ENCODE measurements at places on chromosomes 16 and 17.
A peak's percentile ranks its signal among the peaks of the same experiment; 100 is the strongest.

GRCh38 chr16:86748652-86749051 lies 170.3 kb downstream of the FOXL1 start:
- DNase-seq = no peak

DNA sequence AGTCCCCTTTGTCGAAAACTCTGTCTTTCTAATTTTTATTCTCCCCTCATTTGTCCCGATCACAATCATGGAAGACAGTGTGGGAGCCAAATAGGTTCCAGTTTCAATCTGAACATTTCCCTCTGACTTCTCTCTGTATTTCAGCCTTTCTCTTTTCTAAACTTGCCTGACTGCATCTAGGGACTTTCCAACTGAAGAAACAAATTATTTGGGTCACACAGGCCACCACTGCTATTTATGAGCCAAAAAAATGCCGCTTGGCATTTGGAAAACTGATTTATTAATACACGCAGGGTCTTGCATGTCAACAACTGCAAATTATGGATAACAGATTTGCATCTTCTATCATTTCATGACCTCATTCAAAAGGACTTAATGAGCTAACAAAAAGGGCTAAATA lies 55.2 kb upstream of the ELAC2 start:
- DNase-seq = no peak

DNA sequence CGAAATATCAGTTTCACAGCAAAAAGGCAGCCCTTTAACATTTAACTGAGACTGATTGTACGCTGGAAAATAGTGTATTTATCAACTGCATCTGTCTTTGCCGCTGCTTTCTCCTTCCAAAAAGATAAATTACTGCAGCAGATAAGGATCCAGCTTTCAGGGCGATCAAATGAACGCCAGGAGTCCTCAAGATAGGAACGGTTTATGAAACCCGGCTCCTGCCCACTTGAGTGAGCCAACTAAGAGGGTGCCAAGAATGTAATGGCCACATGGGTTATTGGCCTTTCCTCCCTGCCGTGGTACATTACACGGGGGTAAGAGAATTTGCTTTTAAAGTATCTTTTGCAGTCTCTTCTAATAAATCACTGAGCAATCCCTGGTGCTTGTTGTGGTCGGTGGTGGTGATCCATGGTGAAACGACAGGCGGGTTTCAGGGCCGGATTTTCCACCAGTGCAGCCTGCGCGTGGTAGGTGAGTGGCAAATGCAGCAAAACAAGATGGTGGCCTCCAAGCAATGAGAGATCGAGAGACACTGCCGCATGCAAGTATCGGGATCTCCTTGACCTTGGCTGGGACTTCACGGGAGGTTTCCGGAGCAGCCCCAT lies 67.5 kb upstream of the IRX6 start:
- no peak for DNase-seq

DNA sequence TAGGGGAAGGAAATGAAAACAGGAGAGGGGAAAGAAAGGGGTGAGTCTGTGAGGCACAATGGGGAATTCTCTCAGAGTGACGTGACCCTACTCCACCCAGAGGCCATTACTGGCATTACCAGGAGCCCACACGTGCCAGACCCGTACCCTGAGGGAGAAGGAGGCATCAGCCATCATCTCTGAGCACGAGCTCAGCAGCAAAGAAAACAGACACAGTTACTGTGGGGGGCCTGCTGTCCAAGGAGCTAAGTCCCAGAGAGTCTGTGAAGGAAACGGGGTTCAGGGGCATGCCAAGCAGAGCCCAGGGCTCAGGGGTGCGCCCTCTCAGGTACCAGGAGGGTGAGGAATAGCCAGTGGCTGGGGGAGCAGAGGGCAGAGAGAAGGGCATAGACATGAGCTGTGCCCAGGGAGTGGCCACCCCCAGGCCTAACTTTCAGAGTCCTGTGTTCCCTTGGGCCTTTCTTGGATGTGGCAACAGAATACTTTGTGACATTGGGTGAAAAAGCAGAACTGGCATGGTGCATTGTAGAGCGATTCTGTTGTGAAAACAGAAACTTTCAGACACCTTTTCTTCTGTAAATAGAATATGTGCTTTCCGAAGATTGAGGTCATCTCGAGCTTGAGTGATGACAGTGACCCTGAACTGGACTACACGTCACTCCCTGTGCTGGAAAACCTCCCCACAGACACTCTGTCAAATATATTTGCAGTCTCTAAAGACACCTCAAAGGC lies 11.3 kb downstream of the TAF1C start:
- peak; percentile 35 for DNase-seq

GRCh38 chr17:55351226-55351625 lies 70.4 kb downstream of the MMD start:
- DNase-seq = no peak

DNA sequence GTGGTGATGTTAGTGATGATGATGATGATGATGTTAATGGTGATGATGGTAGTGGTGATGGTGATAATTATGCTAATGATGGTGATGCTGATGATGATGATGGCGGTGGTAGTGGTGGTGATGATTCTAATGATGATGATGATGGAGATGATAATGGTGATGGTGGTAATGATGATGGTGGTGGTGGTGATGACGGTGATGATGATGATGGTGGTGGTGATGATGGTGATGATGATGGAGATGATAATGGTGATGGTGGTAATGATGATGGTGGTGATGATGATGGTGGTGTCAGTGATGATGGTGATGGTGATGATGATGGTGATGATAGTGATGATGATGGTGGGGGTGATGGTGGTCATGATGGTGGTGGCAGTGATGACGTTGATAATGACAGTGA lies 132.5 kb downstream of the DNAH9 start:
- no peak for DNase-seq

- no peak for DNase-seq
Observed at GRCh38 chr17:80751070-80751945, 206.7 kb downstream of the RPTOR start.

DNA sequence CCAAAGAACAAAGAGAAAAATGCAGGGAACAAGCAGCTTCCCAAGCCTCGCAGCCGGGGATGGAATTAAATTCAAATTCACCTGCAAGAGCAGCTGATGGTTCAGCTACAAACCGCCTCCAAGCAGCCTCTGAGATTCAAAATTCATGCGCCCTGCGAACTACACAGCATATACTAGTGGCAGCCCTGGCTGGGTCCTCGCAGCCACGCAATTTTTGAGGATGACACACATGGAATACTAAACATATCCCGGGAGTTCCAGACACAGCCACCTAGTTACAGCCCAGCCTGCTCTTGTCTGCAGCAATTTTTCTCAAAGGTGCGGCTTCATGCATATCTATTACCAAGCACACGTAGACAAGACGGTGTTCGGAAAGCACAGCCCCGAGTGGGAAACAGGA lies 35.9 kb upstream of the KIFC3 start:
- DNase-seq = no peak

DNA sequence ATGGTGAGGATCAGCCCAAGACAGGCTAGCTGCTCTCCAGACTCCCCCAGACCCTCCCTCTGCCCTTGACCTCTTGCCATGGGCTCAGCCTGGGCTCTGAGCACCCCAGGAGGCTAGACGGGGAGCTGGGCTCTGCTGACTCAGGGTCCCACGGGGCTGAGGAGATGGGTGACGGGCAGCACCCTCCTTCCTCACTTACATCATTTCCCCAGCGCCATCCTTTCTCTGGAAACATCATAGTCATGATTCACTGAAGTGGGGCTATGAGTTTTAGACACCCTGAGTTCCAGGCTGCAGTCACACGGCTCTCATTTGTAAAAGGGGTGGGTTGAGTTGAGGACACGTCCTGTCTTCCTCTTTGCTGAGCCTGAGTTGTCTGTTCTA lies 3.0 kb upstream of the ITGAX start:
- no peak for DNase-seq

- peak; percentile 75 for DNase-seq
Observed at GRCh38 chr17:77404812-77405581, 264.2 kb downstream of the SEC14L1 start.

DNA sequence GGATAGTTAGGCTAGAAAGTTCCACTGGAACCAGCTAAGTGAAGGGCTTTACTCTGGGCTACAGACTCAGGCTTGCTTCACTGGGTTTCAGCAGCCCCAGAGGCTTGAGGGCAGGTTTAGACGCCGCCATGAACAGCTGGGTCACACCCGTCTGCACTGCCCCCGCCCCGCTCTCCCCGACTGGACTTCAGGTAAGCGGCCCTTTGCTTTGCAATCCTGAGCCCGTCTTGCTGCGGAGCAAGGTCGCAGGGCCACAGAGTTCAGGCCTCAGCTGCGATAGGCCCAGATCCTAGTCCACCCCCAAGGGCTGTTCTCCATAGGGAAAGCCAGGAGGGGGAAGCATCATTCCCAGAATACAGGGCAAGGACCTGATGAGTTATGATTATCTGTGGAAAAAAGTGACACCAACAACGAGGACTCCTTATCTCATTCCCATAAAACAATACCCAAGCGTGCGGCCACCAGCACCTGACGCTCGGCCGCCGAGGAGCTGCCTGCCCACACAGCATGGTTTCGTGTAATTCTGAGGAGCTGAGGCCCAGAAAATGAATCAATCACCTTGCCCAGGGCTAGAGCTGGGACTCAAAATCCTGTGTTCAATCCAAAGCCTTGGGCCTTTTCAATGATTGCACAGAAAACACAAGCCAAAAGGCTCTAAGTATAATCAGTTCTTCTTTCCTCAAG lies 20.4 kb downstream of the MEAK7 start:
- no peak for DNase-seq

DNA sequence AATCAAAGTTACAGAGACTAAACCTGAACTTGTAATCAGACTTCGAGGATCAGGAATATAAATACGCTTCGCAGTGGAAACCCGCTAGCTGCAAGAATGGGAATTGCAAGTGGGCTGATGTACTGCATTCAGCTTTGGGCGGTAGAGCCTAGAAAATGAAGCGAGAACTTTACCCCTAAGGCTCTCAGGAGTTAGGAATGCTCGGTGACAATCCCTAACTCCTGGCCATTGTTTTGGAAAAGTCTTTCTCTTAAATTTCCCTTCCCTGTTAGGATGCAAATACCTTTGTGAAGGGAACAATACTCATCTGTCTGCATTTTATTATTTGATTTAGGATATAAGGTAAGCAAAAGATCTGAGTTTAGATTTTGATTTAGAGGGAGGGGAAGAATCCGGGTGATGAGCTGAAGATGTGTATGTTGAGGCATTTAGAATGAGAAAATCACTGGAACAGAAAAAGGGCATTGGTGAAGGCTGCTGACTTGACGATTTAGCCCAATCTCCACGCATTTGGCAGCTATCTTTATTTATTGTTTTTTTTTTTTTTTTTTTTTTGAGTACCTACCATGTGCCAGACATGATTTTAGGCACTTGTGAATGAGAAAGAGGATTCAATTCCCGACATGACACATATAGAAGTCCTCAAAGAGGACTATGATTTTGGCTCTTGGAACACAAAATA lies 2.2 kb upstream of the TOX3 start:
- no peak for DNase-seq

- peak; percentile 78 for DNase-seq
Observed at GRCh38 chr17:8965394-8966168, at the start of gene PIK3R5. PIK3R5 (minus strand) TSS chr17:8965707; CDS start chr17:8911494, 54,213 bp downstream.

DNA sequence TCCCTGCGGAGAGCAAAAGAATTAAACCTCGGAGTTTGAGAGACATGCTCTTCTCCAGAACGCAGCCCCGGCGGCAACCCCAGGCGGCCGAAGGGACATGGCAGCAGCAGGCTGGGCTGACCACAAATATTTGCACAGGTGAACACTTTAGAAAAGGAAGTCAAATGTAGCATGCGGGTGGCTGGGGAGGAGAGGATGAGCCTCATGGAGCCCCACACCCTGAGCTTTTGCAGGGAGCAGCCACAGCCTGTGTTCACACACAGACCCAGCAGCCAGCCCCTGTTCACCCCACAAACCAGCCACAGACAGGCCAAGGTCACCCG lies 17.8 kb downstream of the HS3ST6 start:
- DNase-seq = no peak

GRCh38 chr17:61927208-61928100 lies at the start of gene INTS2:
INTS2 (minus strand) TSS chr17:61927982; CDS start chr17:61926644, 1,338 bp downstream.
- peak; percentile 90 for DNase-seq

DNA sequence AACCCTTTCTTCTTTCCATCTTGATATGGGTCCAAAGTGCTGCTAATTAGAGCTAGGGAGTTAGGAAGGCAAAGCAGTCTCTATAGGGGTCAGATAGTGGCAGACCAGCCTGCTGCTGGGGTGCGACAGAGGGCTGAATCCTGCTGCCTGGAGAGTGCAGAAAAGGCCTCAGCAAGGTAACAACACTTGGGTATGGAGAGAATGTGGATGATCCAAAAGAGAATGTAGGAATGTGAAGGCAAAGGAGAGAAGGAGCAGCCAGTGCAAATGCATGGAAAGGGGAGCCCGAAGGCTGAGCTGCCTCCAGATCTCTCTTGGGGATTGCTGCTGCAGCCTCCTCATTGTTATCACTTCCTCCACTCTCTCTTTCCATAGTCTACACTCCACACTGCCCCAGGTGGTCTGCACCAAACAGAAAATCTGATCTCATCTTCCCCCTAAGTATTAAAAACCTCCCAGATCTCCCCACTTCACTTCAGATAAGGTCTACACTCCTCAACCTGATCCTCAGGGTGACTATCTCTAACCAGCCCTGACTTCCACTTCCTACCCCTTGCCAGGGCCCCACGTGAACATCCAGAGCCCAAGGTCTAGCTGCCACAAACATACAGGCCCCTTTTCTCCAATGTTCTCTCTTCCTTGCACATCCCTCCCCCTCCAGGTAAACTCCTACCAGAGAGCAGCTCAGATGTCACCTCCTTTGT lies 28.8 kb downstream of the TOM1L2 start:
- DNase-seq = no peak

DNA sequence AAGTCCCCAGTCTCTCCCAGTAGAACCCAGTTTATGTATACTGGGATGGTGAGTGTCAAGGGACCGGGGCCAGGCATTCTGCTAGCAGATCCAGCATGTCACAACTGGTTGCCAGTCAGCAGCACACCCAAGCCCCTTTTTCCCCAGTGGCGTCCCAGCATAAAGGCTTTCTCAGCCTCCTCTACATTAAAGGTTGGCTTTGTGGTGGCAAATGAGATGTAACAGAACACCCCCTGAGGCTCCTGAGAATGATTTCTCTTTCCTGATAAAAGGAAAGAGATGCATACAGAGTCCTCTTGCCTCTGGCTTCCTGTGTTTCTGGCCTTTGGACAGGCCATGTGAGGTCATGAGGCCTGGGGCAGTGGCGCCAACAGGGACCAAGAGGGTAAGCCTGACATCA lies 27.9 kb downstream of the IRX6 start:
- DNase-seq = no peak

GRCh38 chr17:74380086-74380958 lies 13.0 kb downstream of the GPR142 start:
- DNase-seq = no peak

- no peak for DNase-seq
Observed at GRCh38 chr17:67215991-67216421, 29.0 kb downstream of the HELZ start.

DNA sequence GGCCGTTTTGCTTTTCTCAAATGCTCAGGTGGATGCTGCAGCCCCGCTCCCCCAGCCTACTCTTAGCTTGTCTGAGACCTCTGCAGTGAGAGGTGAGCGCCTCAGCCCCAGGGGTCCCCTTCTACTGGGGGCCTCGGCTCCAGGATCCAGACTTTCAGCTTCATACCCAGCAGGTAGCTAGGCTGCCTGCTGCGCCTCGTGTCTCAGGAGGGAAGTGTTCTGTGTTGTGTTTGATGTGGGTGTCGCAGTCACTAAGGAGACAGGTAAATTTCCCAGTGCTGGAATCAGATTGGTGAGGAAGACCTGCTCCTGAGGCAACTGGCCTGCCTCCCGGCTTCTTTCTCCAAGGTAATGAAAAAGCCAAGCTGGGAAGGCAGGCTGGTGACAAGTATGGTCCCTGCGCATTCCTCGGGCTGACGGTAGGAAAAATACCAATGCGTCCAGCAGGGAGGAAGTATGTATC lies 604.0 kb upstream of the SALL1 start:
- DNase-seq = no peak

- DNase-seq = no peak
Observed at GRCh38 chr16:58556678-58557077, 41.4 kb downstream of the SETD6 start.
